ENCODE measurements at places on chromosomes 12 and 14.

GRCh38 chr12:18683327-18684013 is 54.3 kb downstream of the PLCZ1 start:
- DNase-seq, result no peak

GRCh38 chr14:25537846-25538455 is 488.0 kb upstream of the STXBP6 start:
- no peak for DNase-seq

GRCh38 chr12:114026805-114027204 is 60.7 kb upstream of the RBM19 start:
- DNase-seq, result no peak

GRCh38 chr12:4245446-4245845 is 28.1 kb upstream of the CCND2 start:
- no peak for DNase-seq

DNA sequence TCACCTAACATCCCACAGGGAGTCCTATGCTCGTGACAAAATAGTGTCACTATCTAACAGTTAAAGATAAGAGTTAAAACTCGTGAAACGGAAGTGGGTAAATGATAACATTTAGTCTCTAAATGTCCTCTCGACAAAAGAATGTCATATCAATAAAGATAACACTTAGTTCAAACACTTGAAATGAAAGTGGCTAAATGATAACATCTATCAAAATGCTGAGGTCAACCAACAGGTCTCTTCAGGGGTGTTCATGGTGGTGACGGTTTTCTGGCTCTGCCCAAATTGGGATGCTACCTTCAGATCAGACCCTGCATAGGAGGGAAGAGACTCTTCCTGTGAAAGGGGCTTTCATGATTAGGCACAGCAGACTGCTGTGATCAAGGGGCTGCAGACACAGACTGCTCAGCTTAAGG is 22.1 kb downstream of the IL26 start:
- DNase-seq, result no peak

- DNase-seq, result no peak
Measured at GRCh38 chr12:120574106-120574505, 7.1 kb downstream of the POP5 start.

GRCh38 chr12:105933671-105934665 is 204.8 kb downstream of the NUAK1 start:
- no peak for DNase-seq

- peak; percentile 9 for DNase-seq
Measured at GRCh38 chr14:95156161-95157047, 925 bp downstream of the DICER1 start.

DNA sequence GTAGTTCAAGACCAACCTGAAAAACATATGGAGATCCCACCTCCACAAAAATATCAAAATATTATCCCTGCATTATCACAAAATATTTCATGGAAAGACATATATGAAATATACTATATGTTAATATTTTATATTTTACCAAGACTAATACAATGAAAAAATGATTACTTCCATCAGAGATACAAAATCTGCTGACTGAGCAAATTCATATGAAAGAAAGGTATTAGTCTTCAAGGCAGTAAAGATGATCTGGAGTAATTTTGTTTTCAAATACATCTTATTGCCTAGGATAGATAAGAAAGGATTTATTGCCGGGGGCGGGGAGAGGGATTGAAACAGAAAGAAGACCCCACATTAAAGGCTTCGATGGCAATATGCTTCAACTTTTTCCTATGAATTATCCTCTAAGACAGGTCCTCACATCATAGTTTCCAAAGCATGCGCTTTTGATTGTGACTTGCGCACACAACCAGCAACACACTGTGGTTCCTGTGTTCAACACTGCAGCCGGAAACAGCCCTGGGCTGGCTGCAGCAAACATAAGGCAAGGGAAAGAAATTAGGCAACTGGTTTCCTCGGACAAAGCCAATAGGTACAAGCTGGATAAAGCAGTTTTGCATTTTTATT is 83.2 kb downstream of the SPPL3 start:
- DNase-seq, result peak; percentile 64

DNA sequence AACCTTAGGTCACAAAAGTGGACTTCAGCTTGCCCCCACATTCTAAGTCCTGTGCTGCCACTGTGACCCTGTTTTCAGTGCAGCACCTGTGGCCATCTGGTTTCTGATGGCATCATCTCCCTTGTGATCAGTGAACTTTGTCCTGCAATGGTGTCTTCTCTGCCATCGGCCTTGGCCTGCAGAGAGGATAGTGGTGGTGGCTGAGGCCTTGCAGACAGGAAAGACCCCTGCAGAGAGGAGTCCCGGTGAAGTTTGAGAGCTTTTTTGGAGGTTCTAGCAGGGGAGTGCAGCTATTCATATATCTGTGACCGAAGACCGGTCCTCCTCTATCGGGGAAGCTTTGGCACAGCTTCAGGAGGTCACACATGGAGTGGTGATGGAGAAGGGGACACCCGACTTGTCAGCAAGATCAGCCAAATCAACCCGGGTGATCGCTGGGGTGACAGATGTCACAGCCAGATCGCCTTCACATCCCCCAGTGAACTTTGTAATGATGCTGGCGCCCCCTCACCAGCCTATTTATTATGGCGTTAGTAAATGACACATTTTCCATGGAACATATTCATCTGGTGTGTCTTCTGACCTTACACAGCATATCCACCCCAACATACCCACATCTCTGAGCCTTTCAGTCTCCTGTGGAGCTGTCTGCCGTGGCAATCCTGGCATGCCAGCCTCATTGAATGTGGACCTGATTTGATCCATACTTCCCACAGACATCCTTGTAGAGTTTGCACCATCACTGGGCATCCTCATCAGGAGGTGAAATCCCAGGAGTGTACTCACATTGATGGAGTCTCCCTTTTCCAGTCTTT is 136.1 kb downstream of the PAPOLA start:
- no peak for DNase-seq

DNA sequence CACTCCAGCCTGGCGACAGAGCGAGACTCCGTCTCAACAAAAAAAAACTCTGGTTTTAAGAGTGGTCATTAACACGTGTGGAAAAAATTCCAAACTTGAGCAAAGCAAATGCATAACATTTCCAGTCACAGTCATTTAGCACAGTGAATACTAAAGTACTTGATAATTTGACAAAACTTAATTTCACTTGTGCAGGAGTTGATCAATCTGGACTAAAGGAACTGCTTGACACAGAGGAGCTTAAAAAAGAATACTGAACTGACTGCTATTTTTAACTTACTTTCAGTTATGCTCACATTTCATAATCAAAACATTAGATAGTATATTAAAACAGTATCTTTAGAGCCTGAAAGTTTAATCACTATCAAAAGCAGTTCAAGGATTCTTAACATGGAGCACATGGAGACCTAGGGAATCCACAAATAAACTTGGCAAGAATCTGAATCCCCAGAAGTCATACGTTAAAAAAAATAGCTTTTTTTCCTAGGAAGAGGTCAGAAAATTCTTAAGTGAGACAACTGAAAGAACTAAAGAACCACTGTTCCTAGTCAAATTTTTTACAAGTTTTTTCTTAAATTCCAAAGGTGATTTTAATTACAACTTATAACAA is 7.4 kb downstream of the UBE2N start:
- DNase-seq, result no peak

DNA sequence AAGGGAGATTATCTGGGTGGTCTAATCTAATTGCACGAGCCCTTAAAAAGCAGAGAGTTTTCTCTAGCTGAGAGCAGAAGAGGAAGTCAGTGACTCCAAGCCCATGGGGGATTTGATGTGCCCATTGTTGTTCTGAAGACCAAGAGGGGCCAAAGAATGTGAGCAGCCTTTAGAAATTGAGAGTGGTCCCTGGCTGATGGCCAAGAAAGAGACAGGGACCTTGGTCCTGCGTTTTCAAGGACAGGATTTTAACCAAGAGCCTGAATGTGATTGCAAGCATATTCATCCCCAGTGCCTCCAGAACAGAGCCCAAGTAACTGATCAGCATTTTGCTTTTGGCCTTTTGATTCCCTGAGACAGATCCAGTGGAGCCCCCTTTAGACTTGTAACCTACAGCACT is 1353.9 kb downstream of the AACS start:
- no peak for DNase-seq

- no peak for DNase-seq
Measured at GRCh38 chr12:28057856-28058615, 85.5 kb upstream of the PTHLH start.

GRCh38 chr14:67068251-67068650 is 121.0 kb upstream of the GARIN2 start:
- no peak for DNase-seq

DNA sequence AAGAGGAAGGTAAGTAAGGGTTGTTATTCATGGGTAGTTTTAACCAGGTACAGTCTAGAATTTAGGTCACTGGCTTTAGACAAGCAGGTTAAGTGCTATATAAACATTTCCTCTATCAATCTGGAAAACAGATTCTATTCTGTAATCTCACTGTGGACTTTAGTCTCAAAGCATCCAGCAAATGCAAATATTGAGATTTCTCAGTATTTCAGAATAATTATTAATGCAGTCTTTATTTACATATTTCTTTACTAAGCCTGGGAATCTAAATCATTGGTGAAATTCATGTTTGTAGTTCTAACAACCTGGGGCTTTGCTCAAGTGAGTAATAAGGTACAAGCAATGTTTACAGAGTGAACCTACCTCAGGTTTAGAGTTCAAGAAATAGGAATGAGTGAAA is 61.9 kb downstream of the SLC41A2 start:
- no peak for DNase-seq

DNA sequence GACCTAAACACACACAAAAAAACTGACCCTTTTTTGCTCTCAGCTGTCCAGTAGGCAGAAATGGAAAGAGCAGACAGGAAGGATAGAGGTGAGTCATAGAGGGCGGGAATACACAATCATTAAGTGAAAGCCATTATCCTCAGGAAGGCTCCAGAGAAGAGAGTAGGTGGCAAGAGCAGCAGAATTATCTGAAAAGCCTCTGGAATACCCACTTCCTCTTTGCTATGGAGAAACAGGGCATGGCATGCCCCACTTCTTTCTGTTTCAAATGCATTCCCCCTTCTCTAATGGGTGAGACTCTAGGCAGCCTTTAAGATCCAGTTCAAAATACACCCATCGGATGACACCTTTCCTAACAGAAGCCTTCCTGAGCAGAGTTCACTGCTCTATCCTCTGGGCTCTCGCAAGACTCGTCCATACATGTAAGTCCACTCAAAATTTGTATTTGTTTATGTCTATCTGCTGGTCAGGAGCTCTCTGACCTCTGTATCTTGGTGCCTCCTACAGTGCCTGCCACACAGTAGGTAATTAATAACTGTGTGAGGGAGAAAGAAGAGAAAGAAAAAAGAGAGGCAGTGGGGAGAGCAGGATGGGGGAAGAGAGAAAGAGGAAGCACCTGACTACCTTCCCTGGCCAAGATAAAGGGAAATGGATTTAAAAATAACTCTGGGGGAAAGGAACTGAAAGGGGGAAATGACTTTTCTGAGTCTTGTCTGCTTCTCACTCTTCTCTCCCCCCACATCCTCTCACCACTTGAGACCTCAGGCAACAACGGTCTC is 8.5 kb downstream of the KLHL33 start:
- DNase-seq, result no peak

- DNase-seq, result no peak
Measured at GRCh38 chr12:3035815-3036702, 41.1 kb upstream of the TSPAN9 start.

DNA sequence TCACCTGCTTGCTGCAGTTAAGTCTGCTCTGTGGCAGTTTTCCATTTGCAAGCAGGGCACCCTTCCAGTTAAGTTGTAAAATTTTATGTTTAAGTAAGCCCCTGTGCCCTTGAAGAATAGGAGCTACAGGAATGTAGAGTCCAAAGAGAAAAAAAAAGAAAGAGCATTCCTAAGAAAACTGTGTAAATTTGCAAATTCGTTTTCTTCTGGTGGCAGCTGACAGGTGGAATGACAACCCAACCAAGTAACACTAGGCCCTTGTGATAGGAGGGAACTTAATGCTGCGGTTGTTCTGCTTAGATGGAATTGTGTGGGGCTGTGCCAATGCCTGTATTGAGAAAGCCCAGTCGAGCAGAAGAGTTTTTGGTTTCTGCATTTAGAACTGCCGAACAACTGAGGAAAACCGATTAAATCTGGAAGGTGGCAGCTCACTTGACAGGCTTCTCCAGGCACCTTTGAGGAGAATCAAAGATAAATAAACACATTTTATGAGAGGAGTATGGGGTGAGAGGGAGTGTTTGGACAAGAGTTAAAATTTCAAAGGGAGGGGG is 280.0 kb downstream of the RAD51B start:
- no peak for DNase-seq

DNA sequence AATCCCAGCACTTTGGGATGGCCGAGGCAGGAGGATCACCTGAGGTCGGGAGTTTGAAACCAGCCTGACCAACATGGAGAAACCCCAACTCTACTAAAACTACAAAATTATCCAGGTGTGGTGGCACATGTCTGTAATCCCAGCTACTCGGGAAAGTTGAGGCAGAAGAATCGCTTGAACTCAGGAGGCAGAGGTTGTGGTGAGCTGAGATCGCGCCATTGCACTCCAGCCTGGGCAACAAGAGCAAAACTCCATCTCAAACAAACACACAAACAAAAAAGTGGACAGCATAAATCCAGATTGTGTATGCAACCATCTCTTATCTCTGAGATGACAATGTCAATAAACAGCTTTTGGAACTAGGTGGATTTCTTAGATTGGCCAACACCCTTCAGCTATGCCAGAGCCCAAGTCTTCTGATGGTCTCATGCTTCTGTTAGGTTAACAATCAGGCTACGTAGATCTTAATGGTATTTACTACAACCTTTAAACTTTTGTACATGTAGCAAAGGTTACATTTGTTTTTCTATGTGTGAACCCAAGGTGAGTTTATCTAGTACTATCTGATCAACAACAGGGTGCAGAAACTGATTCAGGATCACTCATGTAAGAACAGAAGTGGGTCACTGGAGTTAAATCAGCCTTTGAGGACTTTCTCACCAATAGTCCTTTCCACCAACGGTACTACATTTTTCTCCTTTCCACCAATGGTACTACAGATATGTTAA is 73.7 kb downstream of the DUSP16 start:
- no peak for DNase-seq

GRCh38 chr12:10366875-10367274 is 23.0 kb downstream of the KLRK1 start:
- DNase-seq, result no peak

DNA sequence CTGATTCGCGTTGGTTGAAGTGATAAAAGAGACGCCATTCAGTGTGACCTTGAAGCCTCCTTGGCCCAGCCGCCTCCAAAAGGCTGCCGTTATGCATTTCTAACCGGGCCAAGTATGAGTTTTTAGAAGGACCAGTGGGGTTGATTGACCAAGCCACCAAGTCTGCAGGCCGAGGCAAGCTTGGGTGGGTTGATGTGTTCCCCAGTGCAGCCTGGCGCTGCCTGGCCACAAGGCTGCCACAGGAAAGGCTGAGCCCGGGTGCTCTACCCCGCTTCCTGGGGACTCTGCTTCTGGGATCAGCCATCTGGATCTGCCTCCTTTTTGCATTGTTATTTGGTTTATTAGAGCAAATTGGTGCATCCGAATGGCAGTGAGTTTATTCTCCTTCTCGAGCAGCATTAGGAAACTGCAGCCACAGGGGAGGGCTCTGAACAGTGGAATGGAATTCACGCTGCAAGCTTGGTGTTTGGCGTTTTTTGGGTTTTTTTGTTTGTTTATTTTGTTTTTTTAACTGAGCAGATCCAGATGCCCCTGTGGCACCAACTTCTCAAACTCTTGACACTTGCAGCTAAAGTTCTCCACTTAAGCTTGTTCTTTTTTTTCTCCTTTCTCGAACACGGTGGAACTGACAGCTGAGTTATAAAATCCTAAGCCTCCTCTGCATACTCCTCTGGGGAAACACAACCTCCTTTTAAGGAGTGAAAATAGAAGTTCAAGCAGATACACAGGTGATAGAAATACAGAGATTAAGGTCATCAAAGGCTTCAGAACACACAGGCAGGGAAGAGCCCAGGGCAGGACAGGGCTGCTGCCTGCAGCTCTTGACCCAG is 145.4 kb upstream of the FKBP4 start:
- DNase-seq, result no peak
